ENCODE measurements at places on chromosomes 6 and 20.

DNA sequence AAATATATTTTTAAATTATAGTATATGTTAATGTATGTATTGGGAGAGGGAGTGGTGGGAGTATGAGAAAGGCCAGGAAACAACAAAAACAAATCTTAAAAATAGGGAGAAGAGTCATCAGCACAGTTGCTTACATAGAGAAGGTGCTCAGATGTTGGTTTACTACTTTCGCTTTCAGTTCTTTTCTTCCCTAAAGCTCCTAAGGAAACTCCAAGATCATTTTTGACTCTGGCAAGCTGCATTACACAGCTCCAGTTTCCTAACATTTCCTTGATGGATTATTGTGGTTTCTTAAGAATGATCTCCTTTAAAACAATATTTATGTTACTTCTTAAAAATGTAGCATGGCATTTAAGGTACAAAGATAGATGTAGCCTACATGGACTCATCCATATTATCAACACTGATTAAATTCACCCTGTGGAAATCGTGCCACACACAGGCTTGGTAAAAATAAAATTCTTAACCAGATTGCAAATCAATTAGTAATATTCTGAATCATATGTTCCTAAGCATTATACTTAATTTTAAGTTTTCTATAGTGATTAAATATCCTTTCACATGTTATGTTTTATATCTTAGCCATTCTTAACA lies 118.0 kb upstream of the MAN1A1 start:
- DNase-seq = no peak

DNA sequence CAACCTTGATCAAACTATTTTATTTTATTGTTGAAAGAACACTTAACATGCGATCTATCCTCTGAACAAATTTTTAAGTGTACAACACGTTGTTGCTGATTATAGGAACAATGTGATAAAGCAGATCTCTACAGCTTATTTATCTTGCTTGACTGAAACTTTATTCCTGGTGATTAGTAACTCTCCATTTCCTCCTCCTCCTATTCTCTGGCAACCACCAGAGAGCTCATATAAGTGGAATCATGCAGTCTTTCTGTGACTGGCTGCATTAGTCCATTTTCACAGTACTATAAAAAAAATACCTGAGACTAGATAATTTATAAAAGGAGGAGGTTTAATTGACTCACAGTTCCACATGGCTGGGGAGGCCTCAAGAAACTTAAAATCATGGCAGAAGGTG lies 218.1 kb downstream of the LRFN2 start:
- no peak for DNase-seq

DNA sequence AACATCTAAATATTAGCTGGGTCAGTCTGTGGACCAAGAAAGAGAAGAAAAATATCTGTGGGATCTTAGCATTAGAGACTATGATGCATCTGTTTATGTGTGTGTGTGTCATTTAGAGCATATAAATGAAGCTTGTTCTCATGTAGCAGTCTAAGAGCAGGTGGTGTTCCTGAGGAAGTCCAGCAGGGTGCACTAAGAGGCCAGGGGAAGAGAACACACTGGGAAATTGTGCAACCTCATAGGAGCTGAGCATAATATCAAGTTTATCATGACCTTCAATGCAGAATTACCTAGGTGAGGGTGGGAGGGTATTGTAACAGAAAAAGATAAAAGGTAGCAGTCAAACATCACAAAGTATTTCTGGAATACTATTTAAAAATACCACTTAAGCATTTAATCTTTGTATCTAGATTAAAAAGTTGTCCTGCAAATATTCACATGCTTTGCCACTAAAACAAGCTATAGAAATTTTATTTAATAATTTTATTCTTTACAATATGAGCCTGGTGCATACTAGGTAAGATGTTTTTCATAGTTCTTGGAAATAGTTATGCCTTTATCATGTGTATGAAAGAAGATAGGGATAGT lies 80.5 kb downstream of the SMPDL3A start:
- no peak for DNase-seq

DNA sequence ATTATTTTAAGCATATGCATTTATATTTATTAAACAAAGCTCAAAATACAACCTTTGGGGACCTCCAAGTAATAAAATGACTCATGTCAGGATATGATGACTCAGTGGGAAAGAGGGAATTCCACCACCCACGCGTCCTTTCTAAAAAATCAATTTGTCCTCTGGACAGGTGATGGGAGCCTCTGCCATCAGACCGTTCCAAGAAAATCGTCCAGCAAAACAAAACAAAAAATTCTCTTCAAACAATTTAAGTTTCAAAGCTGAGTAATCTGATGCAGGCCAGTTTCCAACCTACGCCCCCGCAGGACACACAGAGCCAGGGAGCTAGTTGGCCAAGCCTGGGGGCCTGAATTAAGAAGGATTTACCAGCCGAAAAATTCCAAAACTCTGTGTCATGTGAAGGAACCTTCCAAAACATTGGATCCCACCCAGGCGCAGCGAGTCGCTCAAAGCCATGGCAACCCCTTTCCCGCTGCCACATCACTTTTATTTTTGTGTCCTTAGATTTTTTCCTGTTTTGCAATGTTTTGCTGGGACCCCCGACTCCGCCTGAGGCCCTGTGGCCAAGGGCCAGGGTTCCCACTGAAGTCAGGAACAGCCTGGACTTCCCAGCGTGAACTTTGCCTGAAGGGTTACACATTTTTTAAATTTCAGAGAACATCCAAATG lies 95.3 kb downstream of the NFATC2 start:
- no peak for DNase-seq

- no peak for DNase-seq
Measured at GRCh38 chr6:31092238-31092637, 20.1 kb downstream of the C6orf15 start.

All from stimulated activated CD4-positive, alpha-beta T cell treated with anti-CD3 and anti-CD28 coated beads, Interleukin-1b, Interleukin-23, amount 100 ng/mL, for 24 hours (primary cell).